ENCODE measurements at places on chromosomes 3 and 15. TPM values are rescaled to one million over a fixed set of nuclear protein-coding genes. Genes with fewer than 3 reads are reported as not detected.

ARNT2 gene
- 69.2 TPM for total RNA-seq

KCNH8 gene
- total RNA-seq = 19.4 TPM

SIDT1 gene
- 4.7 TPM for total RNA-seq

TGM4 gene
- not detected for total RNA-seq

CCR9 gene
- total RNA-seq = not detected

C3orf22 gene
- total RNA-seq = not detected

TPRG1 gene
- 2.5 TPM for total RNA-seq

MTFMT gene
- 18.5 TPM for total RNA-seq

All from parietal lobe (tissue), 2 donors.